ENCODE measurements at places on chromosomes 6 and 20.
A peak's percentile ranks its signal among the peaks of the same experiment; 100 is the strongest.

DNA sequence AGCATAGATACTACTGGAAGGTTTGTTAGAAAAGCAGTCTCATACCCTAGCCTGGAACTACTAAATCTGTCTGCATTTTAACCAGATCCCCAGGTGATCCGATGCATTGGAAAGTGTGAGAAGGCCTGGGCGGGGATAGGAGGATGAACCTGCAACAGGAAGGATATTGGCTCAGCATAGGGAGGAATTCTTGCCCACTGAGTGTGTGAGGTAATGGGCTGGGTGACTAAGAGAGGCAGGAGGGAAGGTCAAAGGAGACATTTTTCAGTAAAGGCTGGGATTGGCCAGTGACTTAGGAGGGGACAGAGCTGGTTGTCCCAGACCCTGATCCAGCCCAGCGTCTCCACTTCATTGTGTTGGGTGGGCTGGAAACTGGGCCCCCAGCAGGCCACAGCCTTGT, 191.0 kb upstream of the LRFN2 start:
- DNase-seq = peak; percentile 49

GRCh38 chr20:49381558-49382493, 100.6 kb downstream of the KCNB1 start:
- peak; percentile 88 for DNase-seq

DNA sequence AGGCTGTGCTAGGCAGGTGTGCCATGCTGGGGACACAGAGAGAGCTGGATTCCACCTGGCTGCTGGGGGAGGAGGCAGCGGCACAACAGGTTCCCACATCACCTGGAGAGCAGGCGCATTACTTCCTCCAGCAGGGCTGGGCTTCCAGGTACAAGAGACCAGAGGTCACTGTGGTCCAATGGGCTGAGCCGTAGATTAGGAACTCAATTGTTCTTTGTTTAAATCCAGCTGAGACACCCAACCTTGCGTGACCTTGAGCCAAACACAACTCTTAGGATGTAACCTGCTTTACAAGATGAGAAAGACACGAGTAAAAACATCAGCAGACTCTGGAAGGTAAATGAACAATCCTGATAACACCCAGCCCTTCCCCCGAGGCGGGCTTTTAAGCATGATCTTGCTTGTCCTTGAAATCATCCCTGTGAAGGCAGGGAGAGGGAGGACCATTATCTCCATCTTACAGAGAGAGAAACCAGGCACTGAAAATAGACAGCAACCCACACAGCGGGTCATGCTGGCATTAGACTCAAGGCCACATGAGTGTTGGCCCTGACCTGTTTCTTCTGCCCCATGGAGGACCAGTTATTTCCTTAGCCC, 216.5 kb upstream of the RREB1 start:
- no peak for DNase-seq

- DNase-seq = no peak
These were observed at the start of gene APCDD1L for GRCh38 chr20:58515233-58516212. TSS of gene APCDD1L (minus strand) at chr20:58515399. CDS start at chr20:58514707, 692 bp downstream.

- DNase-seq = peak; percentile 94
These were observed 34.5 kb downstream of the HLA-A start for GRCh38 chr6:29976588-29977424.

DNA sequence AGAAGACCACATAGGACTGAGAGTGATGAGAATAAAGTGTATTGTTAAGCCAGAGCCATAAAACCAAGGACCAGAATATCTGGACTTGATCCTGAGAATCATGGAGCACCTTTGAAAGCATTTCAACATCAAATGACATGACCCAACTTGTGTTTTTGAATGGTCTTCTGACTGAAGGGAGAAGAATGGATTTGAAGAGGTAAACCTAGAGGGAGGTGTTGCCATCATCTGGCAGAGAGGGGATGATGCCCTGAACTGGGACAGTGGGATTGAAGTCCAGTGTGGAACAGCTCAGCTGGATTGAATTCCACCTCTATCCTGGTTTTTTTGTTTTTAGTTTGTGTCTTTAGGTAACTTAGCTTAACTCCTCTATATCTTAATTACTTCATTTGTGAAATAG, 570.0 kb downstream of the TBC1D32 start:
- no peak for DNase-seq

DNA sequence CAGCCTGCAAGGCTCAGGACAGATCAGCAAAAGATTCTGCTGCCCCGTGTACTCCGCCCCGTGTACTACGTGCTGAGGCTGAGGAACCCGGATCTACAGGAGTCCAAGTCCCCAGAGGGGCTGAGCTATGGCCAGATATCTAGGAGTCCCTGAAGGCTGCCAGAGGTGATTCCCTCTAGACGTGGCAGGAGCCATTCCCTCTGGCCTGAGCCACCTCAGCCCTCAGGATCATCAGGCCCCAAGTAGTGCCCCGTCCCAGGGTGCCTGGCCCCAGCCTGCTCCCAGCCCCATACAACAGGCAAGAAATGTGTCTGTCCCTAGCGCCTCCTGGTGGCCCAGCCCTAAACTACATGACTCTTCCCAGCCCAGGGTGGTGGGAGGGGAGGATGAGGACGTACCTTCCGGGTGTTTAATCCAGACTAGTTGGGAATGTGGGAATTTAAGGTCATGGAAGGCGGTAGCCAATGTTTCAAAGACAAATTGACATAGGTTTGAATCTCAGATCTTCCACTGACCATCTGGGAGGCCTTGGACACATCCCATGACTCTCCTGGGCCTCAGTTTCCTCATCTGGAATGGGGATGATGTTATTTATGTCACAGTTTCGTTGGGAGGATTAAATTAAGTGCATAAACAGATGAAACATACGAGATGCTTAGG, 49.4 kb upstream of the PTPN1 start:
- peak; percentile 95 for DNase-seq

DNA sequence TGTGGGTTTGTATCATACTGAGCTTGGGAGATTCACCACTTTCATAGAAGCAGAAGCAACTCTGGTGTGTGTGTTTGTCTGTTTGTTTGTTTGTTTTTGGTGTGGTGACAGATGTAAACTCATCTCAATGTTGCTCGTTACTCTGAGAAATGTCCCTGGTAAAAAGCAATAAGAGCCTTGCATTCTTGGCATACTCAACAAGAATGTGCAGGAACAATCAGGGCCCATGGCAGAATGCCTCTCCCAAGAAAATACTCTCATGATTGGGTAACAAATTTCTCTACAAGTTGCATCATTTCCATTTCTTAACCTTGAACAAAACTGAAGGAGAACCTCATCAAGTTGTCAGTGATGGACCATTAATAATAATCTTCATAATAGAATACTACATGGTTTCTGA, 43.0 kb upstream of the PKHD1 start:
- no peak for DNase-seq

- no peak for DNase-seq
These were observed 28.0 kb upstream of the ZNF217 start for GRCh38 chr20:53621482-53622246.

GRCh38 chr6:155485756-155486155, 30.1 kb upstream of the NOX3 start:
- no peak for DNase-seq

DNA sequence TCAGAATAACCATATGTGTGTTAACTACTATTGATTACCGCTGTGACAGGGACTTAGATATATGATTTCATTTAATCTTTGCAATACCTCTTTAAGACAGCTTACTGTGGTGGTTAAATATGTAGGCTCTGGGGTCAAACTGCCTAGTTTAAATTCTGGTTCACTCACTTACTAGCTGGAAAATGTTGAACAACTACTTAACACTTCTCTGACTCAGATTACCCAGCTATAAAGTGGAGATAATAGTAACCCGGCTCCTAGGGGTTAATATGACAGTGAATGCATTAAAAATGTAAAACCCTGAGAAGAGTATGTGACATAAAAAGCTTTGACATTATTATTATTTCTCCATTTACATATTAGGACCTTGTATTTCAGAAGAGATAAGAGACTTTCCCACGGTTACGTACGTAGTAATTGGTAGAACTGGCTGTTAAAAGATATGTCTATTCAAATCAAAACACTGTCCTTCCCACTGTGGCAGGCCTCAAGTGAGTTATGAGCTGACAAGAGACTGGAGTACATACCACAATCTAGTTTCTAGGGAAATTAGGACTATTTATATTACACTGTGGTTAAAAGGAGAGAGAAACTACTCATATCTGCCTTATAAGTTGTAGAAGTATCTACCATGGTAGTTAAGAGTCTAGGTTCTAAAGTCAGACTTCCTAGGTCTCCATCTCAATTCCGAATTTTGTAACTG, 4.4 kb upstream of the PLCB1 start:
- no peak for DNase-seq

GRCh38 chr6:80523010-80523409, 416.5 kb downstream of the BCKDHB start:
- DNase-seq = no peak

- DNase-seq = no peak
These were observed 76.3 kb downstream of the FARS2 start for GRCh38 chr6:5337573-5337972.

- no peak for DNase-seq
These were observed 112.6 kb downstream of the THBS2 start for GRCh38 chr6:169140986-169141495.

GRCh38 chr20:16654858-16655535, 74.8 kb upstream of the SNRPB2 start:
- DNase-seq = no peak

- no peak for DNase-seq
These were observed 12.8 kb downstream of the MYLK4 start for GRCh38 chr6:2737885-2738284.

DNA sequence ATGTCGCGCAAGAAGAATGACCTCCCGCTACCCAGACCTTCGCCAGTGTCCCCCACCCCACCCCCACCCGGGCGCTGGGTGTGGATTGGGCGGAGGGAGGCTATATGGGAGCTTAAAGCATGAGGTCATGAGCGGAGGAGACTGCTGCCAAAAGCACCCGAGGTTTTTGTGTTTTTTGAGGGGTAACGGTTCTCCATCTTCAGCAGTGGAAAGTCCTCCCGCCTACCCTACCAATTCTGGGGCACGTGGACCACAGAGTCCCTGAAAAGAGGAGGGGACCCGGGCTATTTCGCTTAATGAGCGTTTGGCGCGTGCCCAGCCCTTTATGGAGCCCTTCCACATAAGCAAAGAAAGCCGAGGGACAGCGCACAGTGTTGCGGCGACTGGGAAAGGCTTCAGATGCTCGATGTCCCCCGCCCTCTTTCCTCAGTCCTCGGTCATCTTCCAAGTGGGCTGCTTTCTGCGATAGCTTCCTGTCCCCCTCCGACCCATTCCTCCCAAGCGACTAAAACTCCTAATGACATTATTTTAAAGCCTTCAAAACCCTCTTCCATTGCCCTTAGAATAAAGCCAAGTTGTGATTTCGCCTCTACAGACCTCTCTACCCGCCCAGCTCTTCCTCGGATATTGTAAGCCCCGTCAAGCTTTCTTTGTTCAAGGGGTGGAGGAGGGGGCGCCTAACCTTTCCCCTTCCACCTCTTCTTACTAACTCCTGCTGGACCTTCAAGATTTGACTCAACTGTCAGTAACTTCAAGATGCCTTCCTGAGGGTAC, 2.1 kb upstream of the TRERF1 start:
- DNase-seq = no peak

GRCh38 chr20:37309936-37310590, 20.6 kb downstream of the MANBAL start:
- peak; percentile 71 for DNase-seq

DNA sequence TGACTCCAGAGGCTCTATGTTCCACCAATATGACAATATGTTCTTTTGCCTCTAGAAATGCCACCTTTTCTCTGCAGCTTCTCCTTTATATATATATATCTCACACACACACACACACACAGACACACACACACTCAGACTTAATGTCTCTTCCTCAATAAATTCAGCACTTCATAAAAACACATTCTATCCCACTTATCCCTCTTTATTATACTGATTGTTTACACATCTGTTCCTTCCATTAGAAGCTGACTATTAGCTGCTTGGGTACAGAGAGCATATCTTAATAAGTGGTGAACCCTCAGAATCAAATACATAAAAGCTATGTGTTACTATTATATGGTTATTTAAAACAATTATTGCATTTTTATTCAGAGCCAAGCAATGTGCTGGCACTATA, 23.3 kb downstream of the NRSN1 start:
- DNase-seq = no peak

DNA sequence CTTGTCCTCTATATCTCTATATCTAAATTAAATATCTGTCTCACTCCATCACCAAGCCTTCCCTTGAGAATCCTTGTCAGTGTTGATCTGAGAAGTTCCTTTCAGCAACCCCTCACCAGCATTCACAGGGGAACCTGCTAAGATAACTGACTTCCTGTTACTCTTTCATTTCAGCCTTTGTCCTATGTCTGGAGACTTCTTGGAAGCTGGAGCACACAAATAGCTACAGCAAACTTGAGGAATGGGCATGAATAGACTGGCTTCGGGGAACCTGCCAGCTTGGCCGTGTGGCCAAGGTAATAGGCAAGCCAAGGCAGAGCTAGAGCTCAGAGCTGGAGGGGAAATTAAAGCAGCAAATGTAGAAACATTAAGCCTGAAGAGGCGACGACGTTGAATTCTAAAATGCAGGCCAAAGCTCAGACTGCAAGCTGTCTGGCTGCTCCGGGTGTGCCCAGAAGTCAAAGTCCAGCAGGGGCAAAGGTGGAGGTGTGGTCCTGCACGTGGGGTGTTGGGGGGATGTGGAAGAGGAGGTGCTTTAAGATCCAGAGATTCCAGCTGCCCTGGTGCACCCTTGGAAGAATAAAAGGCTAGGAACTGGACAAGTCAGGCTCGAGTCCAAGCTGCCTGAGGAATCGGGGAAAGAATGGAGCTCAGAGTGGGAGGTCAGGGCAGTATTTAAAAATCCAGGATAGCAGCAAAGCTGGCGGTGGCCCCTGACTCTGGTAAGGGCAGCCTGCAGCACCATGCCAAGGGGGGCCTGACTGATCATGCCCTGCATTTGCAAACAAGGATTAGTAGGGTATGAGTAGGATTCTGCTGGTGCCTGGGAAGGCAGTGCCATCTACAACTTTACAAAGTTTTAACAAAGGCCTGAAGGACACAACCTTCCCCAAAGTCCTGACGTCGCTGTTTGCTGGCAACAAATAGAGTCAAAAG, 185.0 kb upstream of the SGK1 start:
- DNase-seq = no peak

Measured in cardiac septum (tissue), 1 donor.